ENCODE measurements at places on chromosomes 3 and 15. TPM values are rescaled to one million over a fixed set of nuclear protein-coding genes. Genes with fewer than 3 reads are reported as not detected.
A peak's percentile ranks its signal among the peaks of the same experiment; 100 is the strongest.

GRCh38 chr3:73786998-73787397 lies 162.3 kb upstream of the PDZRN3 start:
- DNase-seq: no peak

Gene CPNE4
- total RNA-seq: not detected

DNA sequence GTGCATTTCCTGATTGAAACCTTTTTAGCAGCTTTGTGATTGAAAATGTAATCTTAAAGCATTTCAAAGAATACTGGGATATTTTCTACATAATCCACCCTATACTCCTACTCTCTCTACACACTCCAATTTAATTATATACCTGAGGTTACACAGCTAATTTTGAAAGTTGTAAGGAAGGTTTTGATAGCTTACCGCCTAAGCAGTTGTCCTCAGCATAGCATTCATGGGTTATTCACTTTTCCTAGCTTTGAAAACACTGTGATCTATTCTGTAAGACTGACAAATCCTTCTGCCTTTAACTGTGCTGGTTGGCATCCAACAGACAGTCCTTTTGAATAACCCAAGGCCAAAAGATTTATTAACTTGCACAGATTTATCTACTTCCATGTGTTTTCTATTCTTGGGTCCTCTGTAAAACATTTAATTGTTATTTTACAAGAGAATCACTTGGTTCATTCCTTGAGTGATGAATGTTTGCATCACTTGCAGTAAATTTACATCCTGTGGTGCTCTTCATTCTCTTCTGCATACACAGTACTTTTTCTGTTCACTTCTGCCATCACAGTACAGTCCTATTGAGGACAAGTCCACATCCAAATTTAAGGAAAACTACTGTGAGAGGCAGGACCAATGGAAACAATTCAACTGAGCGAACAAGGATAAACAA lies 44.8 kb downstream of the SERPINI1 start:
- no peak for DNase-seq

DNA sequence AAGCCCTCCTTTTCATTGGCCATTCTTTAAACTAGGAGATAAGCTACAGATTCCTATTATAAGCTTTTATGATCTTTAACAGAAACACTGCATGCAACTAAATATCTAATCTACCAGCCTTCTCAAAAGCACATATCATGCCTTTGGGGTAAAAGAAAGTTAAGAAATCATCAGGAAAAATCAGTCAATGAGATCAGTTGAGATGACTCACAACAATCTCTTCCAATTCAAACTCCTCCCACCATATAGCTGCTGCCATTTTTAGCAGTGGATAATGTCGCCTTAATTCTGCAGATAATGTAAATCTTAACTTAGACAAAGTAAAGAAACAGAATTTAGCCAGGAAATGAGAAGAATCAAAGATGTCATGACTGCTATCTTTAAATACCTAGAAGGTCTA lies 135.2 kb upstream of the BCL6 start:
- no peak for DNase-seq

Gene KBTBD8
- total RNA-seq: 32.6 TPM

Gene SOX2
- not detected for total RNA-seq

DNA sequence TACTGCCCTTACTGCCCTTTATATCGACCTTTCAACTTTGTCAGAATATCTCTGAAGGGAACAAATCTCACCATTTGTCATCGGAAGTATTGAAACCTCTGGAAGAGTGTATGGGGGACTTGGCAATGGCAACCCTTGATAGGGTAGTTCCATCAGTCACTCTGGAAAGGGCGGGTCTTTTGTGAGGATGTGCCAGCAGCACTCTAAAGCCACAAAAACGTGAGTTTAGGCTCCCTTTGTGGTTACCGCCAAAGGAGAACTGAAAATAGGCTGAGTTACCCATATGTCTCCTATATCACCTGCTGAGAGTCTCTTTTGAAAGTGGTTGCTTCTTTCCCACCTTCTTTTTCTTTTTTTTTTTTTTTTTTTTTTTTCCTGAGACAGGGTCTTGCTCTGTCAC lies 296.8 kb upstream of the CHRM5 start:
- peak; percentile 7 for DNase-seq

Gene ROPN1
- not detected for total RNA-seq

- DNase-seq: no peak
Observed at GRCh38 chr3:15637131-15637951, 35.8 kb downstream of the BTD start.

DNA sequence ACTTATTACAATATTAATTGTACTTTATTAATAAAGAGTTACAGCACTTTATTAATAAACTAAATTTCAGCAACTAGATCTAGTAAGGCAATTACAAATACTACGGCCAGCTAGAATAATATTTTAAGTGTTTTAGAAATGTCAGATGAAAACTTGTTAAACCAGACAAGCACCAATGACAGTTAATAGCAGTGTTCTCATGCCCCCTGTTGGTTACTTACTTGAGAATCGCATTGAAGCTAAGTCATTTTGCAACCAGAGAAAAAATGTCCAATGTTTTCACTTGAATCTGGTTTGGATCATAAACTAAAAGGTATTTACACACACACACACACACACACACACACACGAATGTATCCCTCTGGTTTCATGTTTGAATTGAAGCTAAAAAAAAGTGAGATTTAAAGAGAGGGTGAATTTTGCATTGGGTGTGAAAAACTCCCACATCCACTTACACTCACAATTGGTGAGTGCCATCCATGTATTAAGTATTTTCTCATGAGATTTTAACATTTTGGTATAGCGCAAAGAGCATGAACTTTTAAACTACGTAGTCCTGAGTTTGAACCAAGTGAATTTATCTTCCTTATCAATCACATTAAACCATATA lies 347.7 kb downstream of the ZBBX start:
- no peak for DNase-seq

- no peak for DNase-seq
Observed at GRCh38 chr3:183641882-183642281, 6.5 kb downstream of the KLHL24 start.

DNA sequence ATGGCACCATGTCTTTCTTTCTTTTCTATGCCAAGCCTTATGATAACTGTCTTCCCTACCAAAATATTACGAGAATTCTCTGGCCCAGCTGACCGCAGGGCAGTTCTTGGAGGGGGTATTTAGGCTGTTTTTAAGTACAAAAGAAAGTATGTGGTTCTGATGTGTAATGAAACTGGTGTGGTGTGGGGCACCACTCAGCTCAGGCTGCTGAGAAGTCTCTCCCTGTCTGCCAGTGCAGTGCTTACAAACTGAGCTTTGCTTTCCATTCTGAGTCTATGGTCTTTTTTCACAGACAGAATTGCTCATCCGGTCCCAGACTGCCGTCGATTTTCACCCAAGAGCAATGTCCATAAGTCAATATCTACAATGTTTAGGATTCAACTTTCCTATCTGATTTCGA lies 847.6 kb downstream of the NTRK3 start:
- DNase-seq: no peak

DNA sequence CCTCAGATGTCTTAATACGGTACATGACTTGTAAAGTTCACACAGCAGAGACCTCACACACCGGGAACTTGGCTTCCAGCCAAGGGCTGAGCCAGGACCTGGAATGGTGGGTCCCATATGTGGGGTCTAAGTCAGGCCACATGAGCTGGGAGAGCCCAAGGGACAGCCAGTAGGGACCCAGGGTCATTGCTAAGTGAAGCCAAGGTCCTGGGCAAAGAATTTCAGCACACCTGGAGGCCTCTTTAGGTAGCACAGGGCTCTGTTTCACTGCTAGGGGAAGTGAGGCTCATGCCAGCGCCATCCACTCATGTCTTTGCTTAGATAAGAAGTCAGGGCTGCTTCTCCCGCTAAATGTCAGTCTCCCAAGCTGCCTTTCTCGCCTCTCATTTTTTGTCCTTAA lies 116.6 kb upstream of the TLE3 start:
- DNase-seq: no peak

Gene LTK
- total RNA-seq: 4.4 TPM

GRCh38 chr15:31296646-31297574 lies 29.7 kb upstream of the KLF13 start:
- DNase-seq: no peak

Gene DAZL
- total RNA-seq: not detected

Gene GABRB3
- total RNA-seq: not detected

Gene TRIM71
- total RNA-seq: not detected

Gene NEO1
- 3.9 TPM for total RNA-seq

DNA sequence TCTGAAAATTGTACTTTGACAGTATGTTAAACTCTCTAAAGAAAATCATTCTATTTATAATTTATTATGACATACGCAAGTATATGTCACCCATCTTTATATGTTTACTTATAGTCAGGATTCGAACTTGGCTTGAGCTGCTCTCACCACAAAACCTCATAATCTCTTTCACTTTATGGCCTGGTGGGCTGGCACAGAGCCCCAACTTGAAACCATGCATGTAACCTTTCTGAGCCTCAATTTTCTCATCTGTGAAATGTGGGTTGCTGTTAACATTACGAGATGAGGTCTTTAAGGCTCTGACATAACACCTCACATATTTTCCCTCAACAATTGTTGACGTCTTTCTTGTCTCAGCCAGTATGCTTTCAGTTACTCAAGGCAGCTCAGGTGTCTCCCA lies 69.4 kb upstream of the PFN2 start:
- DNase-seq: no peak

Gene SMAD6
- 0.37 TPM for total RNA-seq

All from B cell (primary cell).